Large intestine (tissue), 12 donors: ENCODE measurements at places on chromosomes 5 and 9. TPM values are rescaled to one million over a fixed set of nuclear protein-coding genes. Genes with fewer than 3 reads are reported as not detected.
A peak's percentile ranks its signal among the peaks of the same experiment; 100 is the strongest.

PSD2 gene
- 0.99 TPM for polyA plus RNA-seq

PRLR gene
- 56.0 TPM for polyA plus RNA-seq

QRFP gene
- polyA plus RNA-seq: 0.36 TPM

CHSY3 gene
- polyA plus RNA-seq: 1.7 TPM

SLC23A1 gene
- 49.8 TPM for polyA plus RNA-seq

DNA sequence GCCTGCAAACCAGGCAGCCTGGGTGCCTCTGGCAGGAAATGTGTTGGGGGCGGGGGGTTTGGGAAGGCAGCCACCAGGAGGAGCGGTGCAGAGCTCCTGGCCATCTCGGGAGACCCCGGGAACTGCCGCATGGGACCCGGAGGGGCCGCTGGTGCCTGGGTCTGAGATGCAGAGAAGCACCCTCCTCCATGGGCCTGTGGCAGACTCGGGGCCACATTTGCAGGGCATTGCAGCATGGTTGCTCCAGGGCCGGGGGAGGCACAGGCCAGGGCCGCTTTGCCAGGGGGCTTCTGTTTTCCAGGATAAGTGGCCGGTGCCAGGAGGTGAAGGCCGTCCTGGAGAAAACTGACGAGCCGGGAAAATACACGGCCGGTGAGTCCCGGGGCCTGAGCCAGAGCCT, 1.7 kb downstream of the LCN1 start:
- no peak for DNase-seq

- no peak for DNase-seq
These were observed 222.9 kb downstream of the AOPEP start for GRCh38 chr9:94949370-94949769.

- DNase-seq: no peak
These were observed 18.5 kb upstream of the GNE start for GRCh38 chr9:36276781-36277181.

DNA sequence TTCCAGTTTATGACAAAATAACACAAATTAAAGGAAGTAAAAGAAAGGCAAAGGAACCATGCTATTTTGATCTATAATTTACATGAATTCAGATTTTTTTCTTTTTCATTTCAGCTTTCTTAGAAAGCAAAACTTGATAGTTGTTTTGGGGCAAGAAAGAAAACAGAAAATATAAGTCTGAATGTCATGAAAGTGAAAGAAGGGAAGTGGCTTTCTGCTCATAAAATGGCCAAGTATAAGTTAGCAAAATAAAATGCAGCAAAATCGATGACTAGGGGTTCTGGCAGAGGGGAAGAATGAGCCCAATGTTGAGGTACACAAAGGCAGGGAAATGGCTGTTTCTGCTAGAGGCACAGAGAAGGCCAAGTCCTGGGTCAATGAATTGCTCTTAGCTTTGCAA, 3.0 kb upstream of the IFNW1 start:
- no peak for DNase-seq

DNA sequence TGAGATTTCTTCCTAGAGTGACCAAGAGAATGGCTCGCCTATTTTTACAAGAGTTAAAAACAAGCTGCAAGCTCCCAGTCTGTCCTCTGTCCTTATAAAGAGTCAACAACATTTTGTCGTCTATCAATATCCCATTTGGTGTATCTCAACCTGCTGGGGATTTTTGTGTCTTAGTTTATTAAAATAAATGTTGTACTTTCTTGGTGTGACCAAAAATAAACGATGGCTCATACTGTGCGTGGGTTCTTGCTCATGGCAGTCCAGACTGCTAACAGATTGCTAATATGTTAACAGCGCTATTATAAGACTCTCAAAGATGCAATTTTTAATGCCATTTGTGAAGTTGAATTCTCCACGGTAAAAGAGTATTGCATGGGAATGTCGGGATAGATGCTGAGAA, 569.9 kb downstream of the GABRG2 start:
- no peak for DNase-seq

DNA sequence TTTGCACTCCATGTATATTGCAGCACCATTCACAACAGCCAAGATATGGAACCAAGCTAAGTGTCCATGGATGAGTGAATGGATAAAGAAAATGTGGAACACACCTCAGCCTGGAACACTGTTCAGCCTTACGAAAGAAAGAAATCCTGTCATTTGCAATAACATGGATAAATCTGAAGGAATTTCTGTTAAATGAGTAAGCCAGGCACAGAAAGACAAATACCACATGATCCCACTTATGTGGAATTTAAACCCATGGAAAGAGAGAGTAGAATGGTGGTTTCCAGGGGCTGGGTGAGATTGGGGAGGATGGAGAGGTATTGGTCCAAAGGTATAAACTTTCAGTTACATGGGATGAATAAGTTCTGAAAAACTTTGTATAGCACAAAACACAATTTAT, 228.9 kb upstream of the CD180 start:
- DNase-seq: no peak

DNA sequence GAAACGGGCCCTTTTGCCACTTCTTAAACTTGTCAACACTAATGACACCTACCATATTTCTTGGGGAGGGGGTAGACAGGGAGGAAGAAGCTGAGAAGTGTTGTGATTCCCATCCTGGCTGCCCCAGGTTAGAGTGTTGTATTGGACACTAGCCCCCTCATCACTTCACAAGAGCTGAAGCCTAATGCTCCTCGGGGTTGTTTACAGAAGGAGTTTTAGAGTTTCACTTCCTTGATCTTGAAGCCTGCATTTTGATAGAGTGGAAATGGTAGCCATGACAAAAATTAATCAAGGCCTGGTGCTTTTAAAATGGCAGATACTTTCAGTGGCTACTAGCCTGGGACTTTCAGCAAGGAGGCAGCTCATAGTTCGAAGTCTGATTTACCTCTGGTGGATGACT, 11.0 kb upstream of the FAM120AOS start:
- DNase-seq: peak; percentile 44

GRCh38 chr5:99590806-99591205, 662.0 kb upstream of the CHD1 start:
- DNase-seq: no peak

- no peak for DNase-seq
These were observed 228.9 kb upstream of the IRX4 start for GRCh38 chr5:2111569-2112105.

- DNase-seq: no peak
These were observed 324.9 kb upstream of the IRX4 start for GRCh38 chr5:2207416-2208238.

GRCh38 chr9:95605101-95605500, 88.3 kb upstream of the PTCH1 start:
- no peak for DNase-seq

DNA sequence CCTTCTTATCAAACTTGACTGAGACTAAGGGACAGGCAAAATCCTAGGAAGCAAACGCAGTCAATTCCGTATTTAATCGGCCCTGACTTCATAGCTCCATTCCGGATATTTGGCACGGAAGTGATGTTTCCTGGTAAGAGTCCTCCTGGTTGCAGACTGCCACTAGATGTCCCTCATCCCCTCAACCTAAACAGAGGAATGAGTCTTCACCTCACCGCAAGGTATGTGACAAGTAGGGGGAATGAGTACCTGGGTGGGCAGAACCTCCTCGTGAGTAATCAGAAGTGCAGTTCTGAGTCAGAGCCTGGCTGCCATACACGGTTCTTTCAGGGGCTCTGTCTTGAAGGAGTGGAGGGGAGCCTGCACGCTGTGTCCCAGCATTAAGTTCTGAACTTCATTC, 173.6 kb downstream of the MUSK start:
- peak; percentile 19 for DNase-seq

- DNase-seq: peak; percentile 6
These were observed 235.6 kb downstream of the ELAVL2 start for GRCh38 chr9:23590276-23591000.

GRCh38 chr5:89147031-89147430, 264.0 kb upstream of the MEF2C start:
- DNase-seq: no peak

GRCh38 chr9:6703898-6704639, 53.7 kb upstream of the KDM4C start:
- peak; percentile 90 for DNase-seq

GRCh38 chr5:112684737-112685136, 52.9 kb upstream of the APC start:
- peak; percentile 34 for DNase-seq

DNA sequence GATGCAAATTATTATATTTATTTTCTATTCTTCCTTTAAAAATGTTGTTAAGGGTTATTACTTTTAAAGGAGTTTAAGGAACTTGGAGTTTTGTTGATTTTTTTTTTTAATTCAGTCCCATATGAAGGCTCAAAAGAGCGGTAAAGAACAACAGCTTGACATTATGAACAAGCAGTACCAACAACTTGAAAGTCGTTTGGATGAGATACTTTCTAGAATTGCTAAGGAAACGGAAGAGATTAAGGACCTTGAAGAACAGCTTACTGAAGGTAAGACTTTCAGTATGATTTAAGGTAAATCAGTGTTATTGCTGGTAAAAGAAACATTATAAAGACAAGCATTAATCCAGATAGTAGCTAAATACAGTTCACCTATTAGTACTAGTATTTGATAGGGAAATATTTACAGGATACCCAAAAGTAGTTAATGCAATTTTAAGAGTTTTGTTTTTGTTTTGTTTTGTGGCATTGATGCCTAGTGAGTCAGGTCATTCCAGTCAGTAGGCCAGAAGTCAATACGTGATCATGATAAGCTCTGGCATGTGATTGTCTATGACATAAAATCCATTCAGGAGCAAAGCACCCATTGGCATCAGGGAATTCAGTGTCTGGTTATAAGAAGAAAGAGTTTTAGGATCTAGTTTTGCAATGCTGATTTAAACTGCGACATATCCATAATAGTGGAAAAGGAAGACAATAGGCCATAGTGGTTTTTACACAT, 49.2 kb downstream of the CNTRL start:
- DNase-seq: no peak

DNA sequence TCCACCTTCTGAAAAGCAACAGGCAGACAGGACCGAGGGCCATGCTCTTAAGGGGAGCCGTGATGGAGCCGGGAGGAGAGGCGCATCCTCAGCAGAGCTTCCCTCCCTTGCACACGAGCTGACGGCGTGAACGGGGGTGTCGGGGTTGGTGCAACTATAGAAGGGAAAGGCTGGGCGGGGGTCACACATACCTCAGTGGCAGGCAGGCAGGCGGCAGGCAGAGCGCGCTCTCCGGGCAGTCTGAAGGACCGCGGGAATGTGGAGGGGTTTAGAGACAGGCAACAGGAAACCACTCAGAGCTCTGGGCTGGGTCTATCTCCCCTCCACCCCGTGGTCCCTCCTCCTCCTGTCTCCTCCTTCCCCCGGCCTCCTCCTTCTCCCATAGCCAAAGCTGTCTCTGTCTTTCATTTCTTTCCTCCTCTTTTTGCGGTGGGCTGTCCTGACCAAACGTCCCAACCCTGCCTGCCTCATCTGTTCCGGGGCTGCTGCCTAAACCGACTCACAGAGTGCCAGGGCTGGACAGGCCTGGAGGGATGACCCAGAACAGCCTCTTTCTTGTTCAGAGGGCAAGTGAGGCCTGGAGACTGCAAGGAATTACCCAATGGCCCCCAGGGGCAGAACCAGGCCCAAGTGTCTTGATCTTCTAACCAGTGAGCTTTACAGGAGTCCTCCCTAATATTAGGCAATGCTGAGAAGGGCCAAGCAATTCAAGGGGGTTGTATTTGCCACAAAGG, at the start of gene SPARC:
Gene SPARC (minus strand): TSS at position 242 of the 734 bp plus-strand sequence. CDS start 10,727 bp downstream, outside the sequence.
- peak; percentile 68 for DNase-seq
